Central memory CD4-positive, alpha-beta T cell (primary cell): ENCODE measurements at places on chromosomes 3 and 15.

DNA sequence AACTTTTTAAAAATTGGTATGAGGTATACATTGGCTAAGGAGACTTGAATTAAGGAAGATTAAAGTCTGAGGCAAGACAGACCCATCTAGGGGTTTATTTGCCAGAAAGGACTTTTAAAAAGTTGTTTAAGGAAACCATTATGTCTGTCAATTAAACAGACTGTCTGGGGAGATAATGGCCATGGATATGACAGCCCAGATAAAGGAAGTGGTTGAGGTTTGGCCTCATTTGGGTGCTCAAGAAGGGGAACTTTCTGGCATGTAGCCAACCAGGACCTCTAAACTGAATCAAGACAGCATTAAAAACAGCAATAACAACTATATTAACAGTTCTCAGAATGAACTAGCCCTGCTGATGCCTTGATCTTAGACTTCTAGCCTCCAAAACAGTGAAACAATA, 9.9 kb upstream of the CD200R1L start:
- peak; percentile 57 for DNase-seq

DNA sequence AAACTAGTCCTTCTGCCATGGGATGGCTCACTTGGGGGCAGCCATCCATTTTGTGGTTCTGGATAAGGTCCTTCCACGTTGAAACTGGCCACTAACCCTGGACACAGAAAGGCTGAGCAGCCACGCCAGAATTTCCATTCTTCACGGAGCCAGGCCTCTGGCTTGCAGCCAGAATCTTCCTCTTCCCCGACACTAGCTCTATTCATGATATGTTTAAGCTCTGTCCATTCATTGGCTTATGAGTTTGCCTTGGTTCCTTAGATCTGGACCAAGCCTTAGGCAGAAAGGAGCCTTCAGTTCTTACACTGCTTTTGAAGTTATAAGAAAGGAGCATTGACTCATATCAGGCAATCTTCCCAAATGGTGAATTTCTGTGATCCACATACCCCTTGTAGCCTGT, 288.4 kb upstream of the GOLGA6L4 start:
- DNase-seq: no peak

DNA sequence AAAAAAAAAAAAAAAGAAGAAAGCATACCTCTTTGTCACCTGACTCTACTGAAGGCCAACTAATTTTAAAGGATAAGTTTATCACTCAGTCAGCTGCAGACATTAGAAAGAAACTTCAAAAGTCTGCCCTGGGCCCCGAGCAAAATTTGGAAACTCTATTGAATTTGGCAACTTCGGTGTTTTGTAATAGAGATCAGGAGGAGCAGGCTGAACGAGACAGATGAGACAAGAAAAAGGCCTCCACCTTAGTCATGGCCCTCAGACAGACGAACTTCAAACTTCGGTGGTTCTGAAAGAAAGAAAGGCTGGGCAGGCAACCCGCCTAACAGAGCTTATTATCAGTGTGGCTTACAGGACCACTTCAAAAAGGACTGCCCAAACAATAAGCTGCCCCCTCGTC, 18.5 kb downstream of the GLDN start:
- no peak for DNase-seq

- DNase-seq: no peak
These were observed 574 bp downstream of the DUOXA1 start for GRCh38 chr15:45128971-45129639.

DNA sequence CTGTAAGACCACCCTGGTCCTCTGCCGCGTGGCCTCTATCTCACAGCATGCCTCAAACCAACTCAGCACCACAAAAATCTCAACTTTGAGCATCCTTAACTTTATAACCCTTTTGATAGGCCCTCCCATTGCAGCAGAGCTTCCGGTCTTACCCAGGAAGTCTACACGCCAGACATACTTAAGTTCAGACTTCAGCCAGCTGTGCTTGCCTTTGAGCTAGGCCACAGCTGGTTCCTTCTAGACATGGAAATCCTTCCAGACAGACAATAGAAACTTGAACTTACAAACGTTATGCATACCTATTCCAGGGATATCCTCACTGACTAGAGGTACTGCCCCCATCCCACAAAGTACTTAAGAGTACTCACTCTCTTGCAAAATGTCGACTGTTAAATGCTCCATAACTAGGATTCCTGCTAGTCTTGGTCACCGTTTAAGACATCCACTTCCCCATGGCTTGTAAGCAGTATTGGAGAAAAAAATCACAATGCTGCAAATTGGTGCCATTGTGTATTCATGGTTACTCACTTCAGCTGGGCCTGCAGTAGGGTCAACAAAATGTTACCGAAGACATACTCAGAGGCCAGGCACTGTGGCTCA, 183.5 kb downstream of the TBL1XR1 start:
- no peak for DNase-seq

- no peak for DNase-seq
These were observed 46.0 kb downstream of the ANP32A start for GRCh38 chr15:68774521-68775235.

DNA sequence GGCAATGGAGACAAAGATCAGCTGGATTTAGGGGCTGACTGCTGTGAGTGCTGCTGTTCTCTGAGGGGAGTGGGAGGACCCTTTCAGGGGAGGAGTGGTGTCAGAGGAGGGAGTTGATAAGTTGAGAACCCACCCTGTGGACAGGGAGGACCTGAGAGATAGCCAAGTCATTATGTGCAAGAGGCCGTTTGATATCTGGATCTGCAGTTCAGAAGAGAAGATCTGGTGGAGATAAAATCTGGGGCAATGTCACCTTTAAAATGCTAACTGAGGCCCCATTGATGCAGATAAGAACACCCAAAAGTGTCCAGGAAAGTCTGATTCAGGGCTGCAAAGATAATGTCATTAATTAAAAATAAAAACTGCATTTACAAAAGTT, 256.1 kb upstream of the HES1 start:
- DNase-seq: no peak
